ENCODE measurements at places on chromosomes 1 and 21.

GRCh38 chr1:26158908-26159742 is at the start of gene FAM110D:
Gene FAM110D (plus strand): TSS chr1:26159079. CDS start chr1:26161292, 2,213 bp downstream.
- no peak for DNase-seq

- no peak for DNase-seq
These were observed 107.4 kb upstream of the COA6 start for GRCh38 chr1:234265861-234266260.

GRCh38 chr21:41378849-41379248 is 17.0 kb downstream of the MX2 start:
- no peak for DNase-seq

DNA sequence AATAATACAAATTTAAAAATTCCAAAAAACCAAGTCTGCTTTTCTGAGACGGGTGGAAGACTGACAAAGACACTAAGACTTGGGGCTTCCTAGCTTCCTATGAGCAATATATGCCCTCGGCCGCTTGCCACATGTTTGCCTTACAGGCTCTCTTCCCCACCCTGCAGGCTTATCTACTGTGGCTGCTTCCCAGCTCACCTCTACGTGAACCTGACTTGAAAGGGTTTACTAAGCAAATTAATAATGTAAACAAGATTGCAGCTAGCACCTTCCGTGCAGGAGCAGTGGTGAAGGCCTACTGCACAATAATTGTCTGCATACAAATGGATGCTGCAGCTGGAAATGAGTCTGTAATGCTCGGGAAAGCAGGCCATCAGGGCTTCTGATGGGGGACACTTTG is 152.9 kb upstream of the DAB1 start:
- DNase-seq, result no peak

GRCh38 chr21:16028142-16028541 is 298.4 kb downstream of the USP25 start:
- no peak for DNase-seq

DNA sequence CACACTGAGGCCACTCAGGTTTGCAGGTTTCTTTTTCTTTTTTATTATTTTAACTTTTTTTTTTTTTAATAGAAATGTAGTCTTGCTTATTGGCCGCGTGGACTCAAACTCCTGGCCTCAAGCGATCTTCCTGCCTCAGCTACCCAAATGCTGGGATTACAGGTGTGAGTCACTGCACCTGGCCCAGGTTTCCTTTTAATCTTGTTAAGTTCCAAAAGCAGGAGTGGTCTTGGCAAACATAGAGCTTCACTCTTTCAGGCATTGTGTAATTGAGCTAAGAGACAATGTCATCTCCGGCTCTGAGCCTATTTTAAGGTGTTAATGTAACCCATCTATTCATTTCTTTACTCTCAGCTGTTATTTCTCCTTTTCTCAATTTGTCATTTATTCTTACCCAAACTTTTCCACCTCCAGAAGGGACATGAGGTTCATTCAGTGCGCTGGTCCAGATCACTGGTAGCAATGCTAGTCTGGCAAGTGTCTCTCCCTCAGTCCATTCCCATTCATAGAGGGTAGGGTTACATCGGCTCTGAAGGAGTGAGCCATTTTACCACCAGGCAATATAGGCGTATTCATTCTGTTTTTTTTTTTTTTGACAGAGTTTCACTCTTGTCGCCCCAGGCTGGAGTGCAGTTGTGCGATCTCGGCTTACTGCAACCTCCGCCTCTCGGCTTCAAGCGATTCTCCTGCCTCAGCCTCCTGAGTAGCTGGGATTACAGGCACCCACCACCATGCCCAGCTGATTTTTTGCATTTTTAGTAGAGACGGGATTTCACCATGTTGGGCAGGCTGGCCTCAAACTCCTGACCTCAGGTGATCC is 11.3 kb upstream of the MFSD2A start:
- DNase-seq, result no peak

DNA sequence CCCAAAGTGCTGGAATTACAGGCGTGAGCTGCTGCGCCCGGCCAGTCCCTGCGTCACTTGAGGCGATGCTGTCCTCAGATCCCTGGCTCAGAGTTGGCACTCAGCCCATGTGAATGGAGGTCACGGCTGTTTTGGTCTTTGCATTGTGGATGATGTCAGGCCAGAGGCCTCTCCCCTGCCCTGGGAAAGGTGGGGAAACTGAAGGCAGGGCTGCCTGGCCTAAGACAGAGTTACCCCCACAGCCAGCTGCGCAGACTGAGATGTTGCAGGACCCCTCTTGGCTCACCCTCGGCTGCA is 821 bp downstream of the MASP2 start:
- no peak for DNase-seq

DNA sequence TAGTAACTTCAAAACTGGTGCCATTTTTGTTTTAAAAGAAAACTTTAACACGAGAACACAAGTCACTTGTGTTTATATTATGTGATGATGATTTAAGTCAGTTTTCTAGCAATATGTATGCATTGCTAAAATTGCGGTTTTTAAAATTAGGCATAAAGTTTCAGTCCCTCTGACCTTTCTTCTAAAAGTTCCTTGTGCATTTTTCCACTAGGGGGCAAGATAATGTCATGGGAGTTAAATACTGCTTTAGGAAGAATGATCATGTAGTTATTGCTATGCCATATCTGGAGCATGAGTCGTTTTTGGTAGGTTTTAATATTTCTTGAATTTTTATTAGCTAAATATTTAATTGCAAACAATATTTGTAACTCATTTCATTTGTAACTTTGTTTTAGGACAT is 10.7 kb downstream of the CDC7 start:
- no peak for DNase-seq

- no peak for DNase-seq
These were observed 57.4 kb upstream of the C1orf21 start for GRCh38 chr1:184329245-184329953.
